ENCODE measurements at places on chromosomes 5 and 9. TPM values are rescaled to one million over a fixed set of nuclear protein-coding genes. Genes with fewer than 3 reads are reported as not detected.

The IRX1 gene
- 25.9 TPM for total RNA-seq

GRCh38 chr5:150034662-150035061 is 34.1 kb downstream of the HMGXB3 start:
- DNase-seq, result peak; percentile 94

DNA sequence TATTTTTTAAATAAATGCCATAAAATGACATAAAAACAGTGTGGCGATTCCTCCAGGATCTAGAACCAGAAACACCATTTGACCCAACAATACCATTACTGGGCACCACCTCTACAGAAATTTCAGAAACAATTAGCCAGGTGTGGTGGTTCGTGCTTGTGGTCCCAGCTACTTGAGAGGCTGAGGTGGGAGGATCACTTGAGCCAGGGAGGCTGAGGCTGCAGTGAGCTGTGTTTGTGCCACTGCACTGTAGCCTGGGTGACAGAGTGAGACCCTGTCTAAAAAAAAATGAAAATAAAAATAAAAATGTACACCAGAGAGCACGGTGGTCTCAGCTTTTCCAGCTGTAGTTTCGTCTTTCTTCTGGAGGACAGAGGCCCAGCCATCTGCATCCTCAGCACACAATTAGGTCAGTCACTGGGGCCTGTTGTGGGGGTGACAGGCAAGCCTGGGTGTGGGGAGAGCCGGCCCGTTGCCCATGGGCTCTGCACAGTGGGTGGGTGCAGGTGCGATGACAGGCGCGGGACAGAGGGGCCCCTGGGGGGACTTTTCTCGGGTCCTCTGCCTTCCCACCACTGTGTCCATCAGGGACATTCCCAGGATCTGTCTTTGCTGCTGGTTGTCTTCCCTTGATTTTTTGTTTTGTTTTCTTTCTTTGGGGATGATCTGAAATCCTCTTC is 9.8 kb downstream of the COL5A1 start:
- DNase-seq, result no peak

The TMEM252 gene
- total RNA-seq, result not detected

The NAIF1 gene
- 9.5 TPM for total RNA-seq

DNA sequence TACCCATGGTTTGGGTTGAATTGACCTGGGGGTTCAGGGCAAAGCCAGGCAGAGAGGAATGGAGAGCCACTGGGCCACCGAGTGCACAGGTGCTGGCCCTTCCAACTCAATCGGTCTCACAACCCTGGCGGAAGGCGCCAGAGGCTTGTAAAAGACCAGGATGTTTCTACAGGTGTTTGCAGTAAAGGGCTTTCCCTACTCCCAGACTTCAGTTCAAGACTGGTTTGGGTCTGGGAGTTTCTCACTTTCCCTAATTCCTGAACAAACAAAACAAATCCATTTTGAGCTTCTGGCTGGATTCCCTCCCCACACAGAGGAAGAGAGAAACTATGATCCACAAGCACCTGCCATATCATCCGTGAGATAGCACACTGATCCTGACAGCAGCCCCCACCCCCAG is 125.2 kb upstream of the KLF4 start:
- no peak for DNase-seq

All from GM23248 (cell line).